ENCODE measurements at places on chromosomes 12 and 14.

DNA sequence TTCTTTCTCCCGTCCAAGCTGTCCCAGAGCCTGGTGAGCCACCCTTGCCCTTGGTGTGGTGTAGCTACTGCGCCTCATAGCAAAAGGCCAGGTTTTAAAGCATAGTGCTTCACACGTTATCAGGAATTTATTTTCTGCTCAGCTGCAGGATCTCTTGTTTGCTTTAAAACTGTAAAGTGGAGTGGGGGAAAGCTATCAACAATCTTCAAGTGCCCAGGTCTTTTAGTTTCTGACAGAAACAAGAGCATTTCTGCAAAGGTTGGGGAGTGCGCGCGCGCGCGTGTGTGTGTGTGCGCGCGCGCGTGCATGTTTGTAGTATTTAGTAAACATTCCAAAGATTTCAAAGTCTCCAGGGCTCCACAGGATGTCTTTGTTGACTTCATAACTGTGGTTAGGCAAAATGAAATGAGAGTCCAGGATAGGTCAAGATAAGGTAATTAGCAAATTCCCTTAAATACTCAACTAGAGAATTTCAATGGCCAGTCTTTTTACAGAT, 45.5 kb downstream of the EML1 start:
- DNase-seq, result no peak

DNA sequence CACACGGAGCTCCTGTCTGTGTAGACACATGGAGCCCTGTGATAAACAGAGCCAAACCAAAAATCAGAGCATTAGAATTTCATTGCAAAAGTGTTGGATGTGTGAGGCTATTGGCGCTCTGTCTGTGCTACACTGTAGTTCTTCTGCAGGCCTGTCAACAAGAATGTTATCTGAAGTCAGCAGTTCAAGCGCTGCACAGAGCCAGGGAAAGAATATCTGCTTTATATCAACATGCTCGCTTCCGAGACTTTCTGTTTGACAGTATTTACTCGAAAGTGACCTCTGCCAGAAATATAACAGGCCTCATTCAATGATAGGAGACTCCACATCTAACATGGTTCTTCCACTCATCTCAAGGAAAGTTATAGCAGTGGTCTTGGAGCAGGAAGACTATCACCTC, 118.3 kb downstream of the CCER1 start:
- no peak for DNase-seq

DNA sequence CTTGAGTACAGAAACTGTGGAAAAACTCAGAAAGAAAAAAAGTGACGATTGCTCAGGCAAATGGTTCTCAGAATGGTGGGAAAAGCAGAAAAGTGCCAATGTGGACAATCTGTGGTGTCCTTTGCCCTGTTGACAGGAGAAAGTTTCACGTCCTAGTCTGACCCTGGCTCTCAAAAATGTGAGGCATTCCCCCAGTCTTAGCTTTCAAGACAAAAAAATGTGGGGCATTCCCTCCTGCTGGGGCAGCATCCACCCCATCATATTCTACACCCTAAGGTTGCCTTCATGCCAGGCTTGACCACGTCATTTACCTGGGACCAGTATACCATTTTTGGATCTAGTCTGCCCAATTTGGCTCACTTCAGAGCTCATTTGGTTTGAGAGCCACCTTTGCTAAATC, 20.7 kb upstream of the ANAPC7 start:
- DNase-seq, result no peak

- DNase-seq, result no peak
These were observed 4.0 kb downstream of the CPSF6 start for GRCh38 chr12:69243099-69244084.
